ENCODE measurements at places on chromosomes 11 and 22. TPM values are rescaled to one million over a fixed set of nuclear protein-coding genes. Genes with fewer than 3 reads are reported as not detected.
A peak's percentile ranks its signal among the peaks of the same experiment; 100 is the strongest.

DNA sequence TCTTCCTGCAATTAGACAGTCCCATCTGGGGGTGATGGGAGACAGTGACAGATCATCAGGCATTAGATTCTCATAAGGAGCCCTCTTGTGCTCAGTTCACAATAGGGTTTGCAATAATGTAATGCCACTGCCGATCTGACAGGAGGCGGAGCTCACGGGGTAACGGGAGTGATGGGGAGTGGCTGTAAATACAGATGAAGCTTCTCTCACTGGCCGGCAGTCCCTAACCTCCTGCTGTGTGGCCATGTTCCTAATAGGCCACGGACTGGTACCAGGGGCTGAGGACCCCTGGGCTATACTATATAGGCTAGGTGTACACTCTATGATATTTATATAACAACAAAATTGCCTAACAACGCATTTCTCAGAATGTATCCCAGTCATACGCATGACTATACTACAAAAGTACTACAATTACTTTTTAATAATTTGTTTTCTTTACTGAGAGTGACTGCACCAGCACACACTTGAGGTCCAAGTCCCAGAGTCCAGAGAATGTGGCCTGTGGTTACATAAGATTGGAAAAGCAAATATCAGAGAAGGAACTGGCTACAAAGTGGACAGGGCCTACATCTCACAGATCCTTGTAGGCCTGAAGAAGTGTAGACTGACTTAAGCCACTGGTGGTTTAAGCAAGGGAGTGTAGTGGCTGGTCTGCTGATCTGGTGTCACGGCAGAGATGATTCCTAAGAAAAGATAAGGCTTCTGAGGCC lies 200.0 kb downstream of the LARGE1 start:
- no peak for DNase-seq

- no peak for DNase-seq
Observed at GRCh38 chr11:6620636-6621035, 1.4 kb upstream of the TPP1 start.

DNA sequence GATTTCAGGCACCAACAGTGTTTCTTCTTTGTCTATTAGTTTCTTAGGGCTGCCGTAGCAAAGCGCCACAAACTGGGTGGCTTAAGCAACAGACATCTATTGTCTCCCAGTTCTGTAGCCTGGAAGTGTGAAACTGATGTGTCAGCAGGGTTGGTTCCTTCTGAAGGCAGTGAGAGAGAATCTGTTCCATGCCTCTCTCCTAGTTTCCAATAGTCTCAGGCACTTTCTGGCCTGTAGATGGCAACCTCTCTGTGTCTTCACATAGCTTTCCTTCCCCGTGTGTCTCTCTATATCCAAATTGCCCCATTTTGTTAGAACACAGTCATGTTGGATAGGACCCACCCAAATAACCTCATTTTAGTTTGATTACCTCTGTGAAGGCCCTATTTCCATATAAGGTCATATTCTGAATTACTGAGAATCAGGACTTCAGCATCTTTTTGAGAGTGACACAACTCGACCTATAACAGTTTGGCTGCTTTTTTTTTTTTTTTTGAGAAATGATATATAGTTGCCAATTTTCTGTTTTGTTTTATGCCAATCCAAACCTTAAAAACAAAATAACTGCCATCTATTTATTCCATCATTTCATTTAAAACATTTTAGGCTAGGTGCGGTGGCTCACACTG lies 108.2 kb downstream of the SLC36A4 start:
- DNase-seq, result peak; percentile 15

GRCh38 chr11:118715837-118716260 lies 36.4 kb upstream of the TREH start:
- peak; percentile 27 for DNase-seq

- DNase-seq, result no peak
Observed at GRCh38 chr11:79413268-79413667, 27.6 kb downstream of the TENM4 start.

GRCh38 chr22:46992121-46992731 lies 229.8 kb downstream of the TBC1D22A start:
- no peak for DNase-seq

DNA sequence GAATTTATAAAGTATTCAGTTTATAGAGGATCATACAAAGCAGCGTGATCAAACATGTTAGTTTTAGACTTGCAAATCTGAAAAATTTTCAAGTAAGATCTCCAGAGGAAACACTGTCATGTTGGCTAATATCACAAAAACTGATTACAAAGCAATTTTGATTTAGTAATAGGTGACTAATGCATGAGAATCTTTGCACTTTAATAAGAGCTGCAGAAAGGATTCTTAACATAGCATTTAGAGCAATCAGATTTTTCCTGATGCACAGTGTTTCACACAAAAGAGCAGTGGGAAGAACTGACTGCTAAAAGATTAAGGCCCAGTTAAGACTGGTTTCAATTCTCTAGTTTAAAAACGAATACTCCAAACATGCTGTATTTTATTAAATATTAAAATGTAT lies 321.2 kb downstream of the GUCY1A2 start:
- no peak for DNase-seq

DNA sequence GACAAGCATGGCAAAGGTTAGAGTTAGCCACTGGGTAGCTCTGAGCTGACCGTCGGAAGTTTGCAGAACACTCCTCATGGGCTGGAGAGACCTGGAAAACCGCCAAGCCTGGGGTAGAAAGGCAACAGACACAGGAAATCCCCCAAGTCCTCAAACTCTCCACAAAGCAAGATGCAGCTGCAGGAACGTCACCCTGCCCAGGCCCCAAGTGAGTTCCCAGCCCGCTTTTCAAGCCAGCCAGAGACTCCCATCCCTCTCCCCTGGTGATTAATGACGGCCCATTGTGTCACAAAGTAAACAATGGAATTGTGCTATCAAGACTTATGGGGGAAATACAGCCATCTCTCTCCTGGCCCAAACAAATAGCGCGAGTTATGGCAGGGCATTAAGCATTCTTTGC lies 633.0 kb downstream of the TBC1D22A start:
- DNase-seq, result no peak

DNA sequence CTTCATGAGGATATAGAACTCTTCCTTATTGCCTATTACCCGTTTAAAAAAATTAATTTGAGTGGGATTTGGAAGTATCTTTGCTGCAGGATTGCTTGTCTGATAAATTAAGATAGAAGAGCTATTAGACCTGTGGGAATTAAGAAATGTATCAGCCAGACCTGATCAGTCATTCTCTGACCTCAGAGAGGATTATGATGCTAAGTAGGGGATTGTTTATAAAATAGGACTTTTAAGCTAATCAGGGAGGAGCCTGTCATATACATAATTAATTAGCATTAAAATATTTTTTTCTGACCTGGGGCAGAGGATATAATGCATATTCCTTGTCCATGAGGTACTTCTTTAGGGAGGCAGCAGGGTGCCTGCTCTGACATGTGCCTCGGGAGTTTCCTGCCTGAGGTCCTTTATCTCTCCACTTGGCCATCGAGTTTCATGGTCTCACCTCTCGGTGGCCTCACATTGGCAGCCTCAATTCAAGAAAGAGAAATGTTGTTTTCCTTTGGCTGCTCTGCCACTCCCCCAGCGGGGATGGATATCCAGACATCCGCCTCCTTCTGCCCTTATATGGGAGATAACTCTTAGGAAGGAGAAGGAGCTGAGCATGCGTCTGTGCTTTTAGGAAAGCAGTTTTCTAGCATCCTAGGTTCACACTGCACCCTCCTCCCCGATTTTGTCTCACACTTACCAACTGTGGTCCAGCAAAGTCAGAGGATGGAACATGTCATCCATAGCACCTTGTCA lies 41.1 kb downstream of the DIXDC1 start:
- DNase-seq, result no peak

DNA sequence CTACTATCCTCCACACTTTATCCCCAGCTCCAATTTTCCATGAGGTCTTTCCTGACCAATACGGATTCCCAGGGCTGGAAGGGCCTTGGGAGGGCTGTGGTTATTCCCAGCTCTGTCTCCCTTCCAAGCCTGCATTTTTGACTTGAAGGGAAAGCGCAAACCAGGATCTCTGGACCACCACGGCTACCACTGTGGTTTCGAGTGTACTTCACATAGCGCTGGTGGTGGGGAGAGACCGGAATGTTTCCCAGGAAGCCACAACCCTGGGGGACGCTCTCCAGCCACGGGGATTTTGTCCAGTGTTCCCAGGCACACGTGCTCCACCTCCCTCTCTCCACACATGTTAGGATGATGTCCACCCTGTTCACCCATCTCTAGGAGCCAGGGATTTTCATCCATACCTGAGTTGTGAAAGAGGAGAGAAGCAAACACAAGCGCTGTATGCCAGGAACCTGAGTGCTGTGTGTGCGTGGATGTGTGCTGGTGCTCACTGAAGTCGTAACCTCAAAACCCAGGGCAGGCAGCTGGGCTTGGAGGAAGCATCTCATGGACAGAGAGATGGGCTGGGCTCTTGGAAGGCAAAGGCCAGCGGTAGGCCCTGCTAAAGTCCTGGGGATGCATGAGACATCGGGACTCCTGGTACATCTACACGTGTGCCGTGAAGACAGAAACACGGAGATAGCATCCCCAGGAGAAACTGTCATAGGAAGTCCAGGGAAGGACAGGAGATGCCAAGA lies 1.3 kb upstream of the NPTXR start:
- DNase-seq, result no peak

GRCh38 chr11:47572715-47573255 lies 6.0 kb downstream of the KBTBD4 start:
- no peak for DNase-seq

DNA sequence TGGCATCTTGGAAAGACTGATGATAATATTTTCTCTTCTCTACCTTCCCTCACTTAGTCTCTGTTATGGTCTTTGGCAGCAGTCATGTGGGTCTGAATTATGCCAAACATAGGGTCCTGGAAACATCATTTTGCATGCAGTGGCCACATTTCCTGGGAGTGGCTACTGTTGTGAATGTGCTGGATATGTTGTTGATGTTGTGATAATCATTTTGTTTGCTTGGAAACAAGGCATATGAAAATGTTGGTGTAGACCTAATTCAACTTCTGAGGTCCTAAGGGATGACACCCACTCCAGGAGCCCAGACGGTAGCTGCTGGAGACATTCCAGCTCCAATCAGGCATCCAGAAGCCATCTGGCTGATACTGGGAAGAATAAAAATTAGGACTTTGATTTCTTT lies 109.7 kb downstream of the DCDC1 start:
- no peak for DNase-seq

GRCh38 chr22:46009730-46010129 lies 32.8 kb upstream of the WNT7B start:
- no peak for DNase-seq

DNA sequence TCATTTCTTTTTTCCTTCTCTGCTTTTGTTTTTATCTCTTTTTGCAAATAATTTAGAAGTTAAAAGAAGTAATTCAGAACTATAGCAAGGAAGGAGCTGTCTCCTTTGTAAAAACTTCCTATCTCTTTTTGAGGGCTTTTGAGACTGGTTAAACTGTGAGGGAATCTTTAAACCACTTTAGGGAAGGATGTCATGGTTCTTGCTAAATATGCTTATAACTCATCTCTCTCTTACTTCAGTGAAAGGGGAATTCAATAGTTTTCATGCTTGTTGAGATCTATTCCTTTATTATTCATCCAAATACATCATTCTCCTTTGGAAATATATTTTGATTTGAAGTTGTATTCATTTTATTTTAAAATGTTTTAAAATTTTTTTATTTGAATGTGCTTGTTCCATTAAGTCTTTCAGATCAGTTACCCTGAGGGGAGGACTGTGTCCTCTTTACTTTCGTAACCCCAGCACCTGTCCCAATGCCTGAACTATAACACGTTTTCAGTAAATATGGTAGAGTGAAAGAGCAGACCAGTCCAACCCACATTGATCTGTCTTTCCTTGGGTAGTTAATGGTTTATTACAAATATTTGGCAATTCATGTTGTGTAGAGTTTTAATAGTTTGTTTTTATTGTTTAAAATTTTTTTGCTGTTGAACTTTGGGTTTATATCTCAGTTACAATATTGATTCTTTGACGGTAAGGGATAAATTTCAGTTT lies 27.5 kb downstream of the AMOTL1 start:
- DNase-seq, result no peak

- DNase-seq, result no peak
Observed at GRCh38 chr22:49748514-49748913, 79.2 kb downstream of the BRD1 start.

DNA sequence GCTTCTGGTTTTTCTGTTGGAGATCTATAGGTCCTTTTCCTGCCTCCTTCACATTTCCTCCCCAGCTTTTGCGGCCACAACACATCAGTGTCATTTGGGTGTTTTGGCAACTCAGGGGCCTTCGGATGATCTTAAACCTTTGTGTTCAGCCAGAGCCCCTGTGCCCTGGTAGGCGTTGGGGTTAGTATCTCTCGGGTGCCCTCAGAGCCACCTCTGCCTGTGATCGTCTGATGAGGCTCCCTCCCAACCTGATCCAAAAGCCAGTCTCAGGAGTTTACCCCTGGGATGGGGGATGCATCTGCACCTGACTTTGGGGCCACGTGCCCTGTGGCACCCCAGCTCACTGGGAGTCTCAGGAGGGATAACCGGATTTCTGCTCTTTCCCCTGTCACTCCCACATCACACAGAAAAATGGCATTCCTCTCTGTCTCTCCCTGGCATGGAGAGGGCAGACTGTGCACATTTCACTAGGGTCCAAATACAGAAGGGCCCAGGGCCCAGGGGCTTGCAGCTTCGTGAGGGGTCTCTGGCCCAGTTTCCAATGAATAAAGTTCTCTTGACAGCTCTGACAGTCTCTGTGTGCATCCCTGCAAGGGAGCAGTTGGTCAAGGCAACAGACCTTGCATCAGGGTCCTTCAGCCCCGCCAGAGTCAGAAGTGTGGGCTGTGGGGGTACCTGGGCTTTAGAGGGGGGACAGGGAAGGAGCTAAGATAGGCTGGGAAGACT lies 2.6 kb downstream of the RNF26 start:
- no peak for DNase-seq

- no peak for DNase-seq
Observed at GRCh38 chr11:120771551-120772060, 252.3 kb upstream of the TBCEL start.

Gene TPBGL
- total RNA-seq, result not detected

Gene PELI3
- 4.5 TPM for total RNA-seq

Gene C1QTNF5
- total RNA-seq, result not detected

Gene OR10S1
- total RNA-seq, result not detected

Gene MRGPRE
- not detected for total RNA-seq

Gene CCDC87
- 0.17 TPM for total RNA-seq

Gene DEFB131B
- not detected for total RNA-seq

Gene C11orf86
- total RNA-seq, result not detected

Gene RFPL3
- not detected for total RNA-seq

Gene FOLR2
- 14.6 TPM for total RNA-seq

Gene ZNRD2
- 43.4 TPM for total RNA-seq

Gene KDM4E
- total RNA-seq, result not detected

Data from OCI-LY7 (cell line).